Naive thymus-derived CD4-positive, alpha-beta T cell (primary cell): ENCODE measurements at places on chromosomes 2 and 18. TPM values are rescaled to one million over a fixed set of nuclear protein-coding genes. Genes with fewer than 3 reads are reported as not detected.

The GPR45 gene
- not detected for total RNA-seq

GRCh38 chr2:108553209-108553919 is 19.1 kb downstream of the LIMS1 start:
- DNase-seq, result no peak

- DNase-seq, result no peak
Observed at GRCh38 chr2:11411768-11412448, 54.1 kb downstream of the E2F6 start.

- DNase-seq, result no peak
Observed at GRCh38 chr2:158999458-158999857, 31.0 kb downstream of the TANC1 start.

The PER2 gene
- 28.6 TPM for total RNA-seq

The RRM2 gene
- total RNA-seq, result 0.45 TPM

GRCh38 chr2:54240515-54241469 is 15.2 kb downstream of the TSPYL6 start:
- no peak for DNase-seq

DNA sequence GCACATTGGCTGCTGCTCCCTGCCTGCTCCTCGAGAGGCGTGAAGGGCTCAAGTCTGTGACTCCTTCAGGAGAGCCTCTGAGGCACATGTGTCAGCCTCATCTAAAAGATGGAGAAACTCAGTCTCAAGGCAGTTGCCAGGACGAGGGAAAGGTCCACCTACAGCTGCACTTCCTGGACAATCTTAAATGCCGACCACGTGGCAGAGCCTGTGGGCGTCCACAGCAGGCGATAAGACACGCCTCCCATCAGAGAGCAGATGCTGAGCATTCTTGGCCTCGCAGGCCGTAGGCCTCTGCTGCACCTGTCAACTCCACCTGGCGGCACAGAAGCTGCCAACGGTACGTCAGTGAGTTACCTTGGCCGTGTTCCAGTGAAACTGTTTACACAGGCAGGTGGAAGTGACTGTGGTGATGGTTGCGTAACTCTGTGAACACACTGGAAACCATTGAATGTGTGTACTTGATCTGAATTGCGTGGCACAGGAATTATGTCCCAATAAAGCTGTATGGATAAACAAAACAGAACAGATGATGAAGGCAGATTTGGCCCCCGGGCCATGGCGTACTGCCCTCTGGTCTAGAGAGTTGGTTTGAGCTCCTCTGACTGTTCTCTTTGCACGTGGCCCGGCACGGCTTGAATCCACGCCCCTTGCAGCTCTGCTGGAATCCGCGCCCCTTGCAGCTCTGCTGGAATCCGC is 114.5 kb downstream of the RNF144A start:
- peak; percentile 77 for DNase-seq

The EN1 gene
- total RNA-seq, result not detected
